ENCODE measurements at places on chromosomes 3 and 15.
A peak's percentile ranks its signal among the peaks of the same experiment; 100 is the strongest.

GRCh38 chr3:120324190-120324589 lies 25.0 kb downstream of the LRRC58 start:
- no peak for DNase-seq

DNA sequence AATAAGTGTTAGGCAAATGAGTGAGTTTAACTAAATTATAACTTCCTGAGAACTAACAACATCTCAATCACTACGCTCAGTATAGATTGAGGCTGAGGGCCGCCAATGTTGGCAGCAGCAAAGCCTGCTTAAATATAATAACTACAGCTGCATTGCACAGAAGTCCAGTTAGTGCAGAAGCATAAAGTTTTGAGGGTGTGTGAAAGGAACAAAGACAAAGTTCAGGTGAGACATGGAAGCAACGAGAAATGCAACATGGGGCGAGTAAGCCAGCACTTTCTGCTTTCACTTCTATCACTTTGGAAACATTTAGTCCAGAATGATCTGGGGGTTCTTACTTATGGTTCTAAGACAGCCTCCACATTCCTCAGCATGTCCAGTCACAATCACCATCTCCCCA lies 1052.3 kb upstream of the CFAP20DC start:
- no peak for DNase-seq

DNA sequence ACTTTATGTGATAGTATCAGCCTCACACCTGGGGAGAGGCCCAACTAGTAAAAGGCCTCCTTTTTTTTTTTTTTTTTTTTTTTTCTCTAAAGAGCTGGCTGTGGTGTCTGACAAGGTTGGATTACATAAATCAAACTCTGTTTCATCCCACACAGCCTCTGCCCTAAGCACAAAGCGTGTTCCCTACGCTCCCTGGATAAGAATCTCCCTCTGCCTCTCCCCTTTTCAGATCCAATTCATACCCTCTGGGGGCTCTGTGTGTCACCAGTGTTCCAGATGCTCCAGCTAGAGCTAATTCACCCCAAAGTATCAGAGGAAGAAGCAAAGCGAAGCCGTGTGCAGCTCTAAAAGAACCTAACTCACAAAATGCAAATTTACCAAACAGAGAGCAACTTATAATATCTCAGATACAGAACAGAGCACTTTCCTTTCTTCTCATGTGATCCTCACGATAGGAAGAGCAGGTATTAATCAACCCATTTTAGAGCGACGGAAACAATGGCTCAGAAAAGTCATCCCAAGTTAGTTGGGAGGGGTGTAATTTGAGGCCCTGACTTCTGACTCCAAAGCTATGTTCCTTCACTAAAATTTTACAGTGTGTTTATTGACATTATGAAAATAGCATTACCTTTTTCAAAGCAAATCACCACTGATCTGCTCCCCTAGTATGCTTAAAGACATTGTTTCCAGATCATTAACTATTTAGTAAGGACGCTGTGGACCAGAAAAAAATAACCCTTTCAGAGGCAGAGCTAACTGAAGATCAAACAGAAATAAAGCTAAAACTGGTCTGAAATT lies 12.4 kb downstream of the BMF start:
- peak; percentile 78 for DNase-seq

DNA sequence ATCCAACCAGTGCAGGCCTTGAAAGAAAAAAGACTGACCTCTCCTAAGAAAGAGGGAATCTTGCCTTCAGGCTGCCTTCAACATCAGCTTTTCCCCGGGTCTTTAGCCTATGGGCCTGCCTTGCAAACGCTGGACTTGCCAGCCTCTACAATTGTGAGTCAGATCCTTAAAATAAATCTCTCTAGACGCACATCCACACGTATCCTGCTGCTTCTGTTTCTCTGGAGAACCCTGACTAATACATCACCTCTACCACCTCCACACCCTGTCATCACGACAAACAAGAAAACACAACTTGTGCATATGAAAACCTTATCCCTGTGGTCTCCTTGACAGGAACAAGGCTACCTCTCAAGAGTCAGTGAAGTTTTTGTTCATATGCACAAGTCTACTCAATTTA lies 11.8 kb downstream of the CYFIP1 start:
- no peak for DNase-seq

GRCh38 chr3:128395500-128396162 lies 71.1 kb downstream of the DNAJB8 start:
- peak; percentile 94 for DNase-seq

DNA sequence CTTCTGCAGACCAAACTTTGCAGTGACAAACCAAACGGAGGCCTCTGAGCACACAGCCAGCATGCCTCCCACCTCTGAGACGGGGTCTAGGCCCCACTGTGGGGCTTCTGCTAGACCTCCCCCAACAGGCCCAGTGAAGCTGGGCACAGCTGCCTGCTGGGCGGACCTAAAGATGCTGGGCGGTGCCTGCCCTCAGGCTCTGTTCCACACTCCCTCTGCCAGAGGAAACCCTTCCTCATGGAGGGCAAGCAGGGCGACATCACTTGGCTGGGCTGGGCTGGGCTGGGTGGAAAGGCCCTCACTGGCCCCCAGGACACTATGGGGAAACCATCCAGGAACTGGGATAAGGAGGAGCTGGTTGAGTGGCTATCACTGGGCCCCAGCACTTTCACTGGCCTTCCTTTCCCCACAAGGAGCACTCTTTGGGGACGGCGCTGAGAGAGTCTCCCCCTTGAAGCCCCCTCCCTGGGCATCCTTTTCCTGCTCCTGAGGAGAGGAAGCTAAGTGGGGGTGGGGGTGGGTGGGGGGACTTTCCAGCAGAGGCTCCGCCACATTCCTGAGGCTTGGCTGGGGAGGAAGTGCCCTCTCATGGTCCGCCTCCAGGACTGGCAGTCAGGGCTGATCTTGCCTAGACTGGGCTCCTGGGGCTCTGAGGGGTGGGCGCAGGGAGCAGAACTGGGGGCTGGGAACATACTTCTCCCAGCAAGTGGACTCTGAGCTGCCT lies 98.1 kb upstream of the HACD2 start:
- no peak for DNase-seq

Data from umbilical cord (tissue), 2 donors.